ENCODE measurements at places on chromosomes 2 and 18.

DNA sequence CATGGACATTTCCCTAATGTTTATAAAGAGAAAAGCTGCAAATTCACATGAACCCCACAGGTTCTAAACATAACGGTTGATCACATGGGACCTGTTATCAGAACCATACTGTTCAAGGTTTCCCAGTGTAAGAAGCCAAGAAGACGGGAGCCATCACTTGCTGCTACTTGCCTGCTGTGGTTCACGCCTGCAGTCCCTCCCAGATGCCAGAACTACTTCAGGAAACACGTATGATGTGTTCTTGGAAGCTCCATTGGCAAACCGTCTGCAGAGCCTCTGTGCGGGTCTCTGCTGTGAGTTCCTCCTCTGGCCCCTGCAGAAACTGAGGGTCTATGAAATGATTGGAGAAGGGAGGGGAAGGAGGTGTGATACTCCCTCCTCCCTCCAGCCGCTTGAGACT, 75.2 kb downstream of the CABLES1 start:
- DNase-seq, result no peak

- no peak for DNase-seq
These were observed 106.3 kb downstream of the FAM168B start for GRCh38 chr2:130986890-130987493.

DNA sequence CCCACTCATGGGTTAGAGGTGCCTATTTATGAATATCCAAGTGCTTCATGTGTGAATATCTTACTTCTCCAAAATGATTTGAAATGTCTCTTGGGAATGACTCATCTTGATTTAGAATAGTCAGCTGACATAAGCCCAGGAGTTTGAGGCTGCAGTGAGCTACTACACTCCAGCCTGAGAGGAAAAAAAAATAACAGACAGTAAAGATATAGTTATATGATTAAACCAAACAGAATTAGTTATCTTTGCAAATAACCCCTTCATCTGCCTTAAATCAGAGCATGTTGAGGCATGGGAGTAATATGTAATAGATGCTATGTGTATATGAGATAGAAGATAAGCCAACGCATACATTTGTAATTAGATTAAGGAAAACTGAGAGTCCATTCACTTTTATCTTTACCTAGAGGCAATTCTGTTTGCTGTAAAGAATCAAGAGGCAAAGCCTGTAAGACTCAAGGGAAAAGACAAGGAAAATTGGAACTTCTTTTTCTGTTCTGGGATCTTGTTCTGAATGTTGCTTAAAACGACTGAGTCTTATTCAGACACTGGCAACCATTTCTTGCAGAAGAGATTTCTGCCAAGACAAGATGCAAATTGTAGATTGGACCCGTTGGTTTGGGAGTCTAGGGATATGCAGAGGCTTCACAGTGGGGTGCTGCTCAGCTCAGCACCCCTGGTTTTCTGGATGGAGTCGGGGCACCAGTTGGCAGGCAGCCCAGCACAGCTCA, 104.4 kb downstream of the LIPG start:
- peak; percentile 43 for DNase-seq

GRCh38 chr2:185578322-185578721, 160.3 kb upstream of the FSIP2 start:
- DNase-seq, result no peak

DNA sequence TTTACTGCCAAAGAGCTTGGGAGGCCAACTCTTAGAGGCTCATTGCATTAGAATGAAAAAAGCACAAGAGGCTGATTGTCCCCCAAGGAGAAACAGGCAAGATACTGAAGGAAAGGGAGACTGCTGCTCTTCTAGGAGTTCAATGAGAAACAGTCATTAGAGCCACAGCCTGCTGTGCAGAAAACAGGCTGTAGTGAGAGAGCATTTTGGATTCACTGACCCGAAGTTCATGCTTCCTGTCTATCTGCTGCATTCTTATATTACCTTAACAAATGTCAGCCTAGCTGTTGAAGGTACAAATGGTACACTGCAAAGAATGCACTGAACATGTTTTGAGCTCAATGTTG, 423.3 kb downstream of the SETBP1 start:
- no peak for DNase-seq

DNA sequence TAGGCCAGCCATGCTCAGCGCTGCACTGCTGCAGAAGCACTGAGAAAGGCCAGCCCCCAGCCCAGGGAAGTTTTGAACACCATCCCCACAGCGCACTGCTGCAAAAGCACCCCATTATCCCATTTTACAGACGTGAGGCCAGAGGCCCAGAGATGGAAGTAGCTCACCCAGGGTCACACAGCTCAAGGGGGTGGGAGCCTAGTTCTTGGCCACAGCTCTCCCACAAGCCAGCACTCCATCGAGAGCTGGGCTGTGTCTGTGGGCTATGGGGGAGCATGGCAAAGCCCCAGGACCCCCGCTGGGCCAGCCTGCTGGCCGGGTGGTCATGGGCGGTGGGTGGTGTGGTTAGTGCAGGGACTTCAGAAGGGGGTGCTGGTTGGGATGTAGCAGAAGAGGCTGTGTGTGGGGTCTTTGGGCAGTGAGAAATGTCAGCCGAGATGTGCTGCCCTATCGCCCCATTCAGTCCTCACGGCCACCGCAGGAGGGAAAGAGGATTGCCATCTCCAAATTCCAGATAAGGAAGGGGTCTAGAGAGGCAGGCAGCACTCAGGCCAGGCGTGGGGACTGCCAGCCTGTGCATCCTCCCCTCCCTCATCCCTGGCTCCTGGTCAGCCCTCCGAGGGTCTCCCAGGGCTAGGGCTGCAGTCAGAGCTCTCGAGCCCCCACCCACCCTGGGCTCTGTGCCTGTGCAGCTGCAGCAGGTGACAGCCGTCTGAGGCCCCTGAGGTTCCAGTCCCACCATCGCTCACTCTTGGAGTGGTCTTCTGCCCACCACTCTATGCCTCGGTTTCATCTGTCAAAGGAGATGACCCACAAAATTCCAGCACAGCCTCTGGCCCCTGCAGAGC, 17.0 kb upstream of the GPR17 start:
- no peak for DNase-seq

- DNase-seq, result no peak
These were observed 80.6 kb upstream of the HS6ST1 start for GRCh38 chr2:128399256-128399655.

DNA sequence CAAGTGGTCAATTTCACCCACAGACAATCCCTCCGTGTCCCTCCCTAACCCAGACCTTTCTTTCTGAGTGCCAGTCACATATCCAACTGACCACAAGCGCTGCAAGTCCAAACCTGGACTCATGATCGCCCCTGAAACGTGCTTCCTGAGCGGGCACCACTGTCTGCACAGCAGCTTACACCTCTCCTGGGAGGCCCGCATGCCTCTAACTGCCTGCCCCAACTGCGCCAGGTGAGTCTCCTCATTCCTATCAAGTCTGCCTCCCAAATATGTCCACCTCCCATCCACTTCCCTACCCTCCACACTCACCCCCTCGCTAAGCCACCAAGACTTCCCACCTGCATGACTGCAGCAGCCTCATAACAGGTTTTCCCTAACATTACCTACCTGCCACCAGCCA, 33.4 kb downstream of the COL4A4 start:
- DNase-seq, result no peak

GRCh38 chr2:157747695-157748370, 119.2 kb upstream of the ACVR1C start:
- peak; percentile 68 for DNase-seq

DNA sequence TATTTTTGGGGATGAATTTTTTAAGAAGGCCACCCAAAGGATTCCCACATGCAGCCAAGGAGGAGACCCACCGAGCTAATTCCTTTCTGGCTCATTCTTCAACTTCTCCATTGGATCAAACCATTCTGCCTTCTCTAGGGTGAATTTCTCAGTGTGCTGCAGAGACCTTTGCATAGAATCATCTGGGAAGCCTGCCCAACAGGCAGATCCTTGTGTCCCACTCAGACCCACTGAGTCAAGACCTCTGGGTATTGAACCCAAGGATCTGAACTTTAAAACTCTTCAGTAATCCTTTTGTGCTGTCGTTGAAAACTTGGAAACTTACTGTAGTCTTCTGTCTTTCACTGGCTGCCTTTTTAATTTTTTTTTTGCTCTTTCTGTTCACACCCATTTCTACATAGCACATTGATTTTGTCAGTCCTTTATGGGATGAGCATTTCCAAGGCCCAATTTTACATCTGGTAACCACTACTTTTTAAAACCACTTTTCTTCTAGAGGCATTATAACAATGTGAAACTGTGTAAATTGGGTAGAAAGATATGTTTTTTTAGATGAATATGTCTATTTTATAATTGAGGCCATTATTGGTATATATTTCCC, 120.2 kb downstream of the TSN start:
- DNase-seq, result no peak

- DNase-seq, result peak; percentile 77
These were observed 36.7 kb downstream of the ASAP2 start for GRCh38 chr2:9243357-9243756.

DNA sequence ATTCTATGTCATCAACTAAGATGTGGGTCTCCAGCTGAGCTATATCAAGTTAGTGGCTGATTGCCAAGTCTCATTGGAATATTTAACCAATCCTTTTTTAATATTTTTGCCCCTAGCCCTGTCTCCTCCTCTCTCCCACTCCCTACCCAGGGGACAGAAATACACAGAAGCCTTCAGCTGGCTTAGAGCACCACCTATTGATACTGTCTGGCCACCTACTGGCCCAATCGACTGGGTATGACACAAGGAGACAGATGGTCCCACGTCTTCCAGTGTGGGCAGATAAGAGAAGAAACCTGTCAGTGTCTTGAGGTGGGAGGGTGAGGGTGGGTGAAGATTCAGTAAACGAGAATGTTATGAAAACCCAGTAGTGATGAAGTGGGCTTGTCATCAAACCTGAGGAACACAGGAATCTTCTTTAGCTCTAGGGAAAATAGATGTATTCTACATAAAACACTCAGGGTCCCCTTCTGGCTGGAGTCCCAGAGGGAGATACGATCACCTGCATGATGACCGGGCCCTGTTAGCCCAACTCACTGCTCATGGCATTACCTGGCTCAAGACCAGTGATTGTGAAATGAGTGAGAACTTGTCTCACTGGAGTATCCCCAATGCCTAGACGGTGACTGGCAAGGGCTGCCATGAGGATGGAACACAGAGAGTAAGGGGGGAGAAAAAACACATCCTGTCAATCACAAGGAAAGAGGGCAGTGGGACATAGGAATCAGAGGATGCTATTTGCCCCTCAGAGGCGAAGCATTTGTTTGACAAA, 26.7 kb downstream of the POLR1A start:
- DNase-seq, result peak; percentile 78

GRCh38 chr2:177239932-177240630, 24.4 kb downstream of the NFE2L2 start:
- DNase-seq, result peak; percentile 66

- peak; percentile 48 for DNase-seq
These were observed 76.9 kb downstream of the MBP start for GRCh38 chr18:77055429-77056300.

GRCh38 chr2:132521341-132521740, 104.7 kb downstream of the GPR39 start:
- peak; percentile 27 for DNase-seq

DNA sequence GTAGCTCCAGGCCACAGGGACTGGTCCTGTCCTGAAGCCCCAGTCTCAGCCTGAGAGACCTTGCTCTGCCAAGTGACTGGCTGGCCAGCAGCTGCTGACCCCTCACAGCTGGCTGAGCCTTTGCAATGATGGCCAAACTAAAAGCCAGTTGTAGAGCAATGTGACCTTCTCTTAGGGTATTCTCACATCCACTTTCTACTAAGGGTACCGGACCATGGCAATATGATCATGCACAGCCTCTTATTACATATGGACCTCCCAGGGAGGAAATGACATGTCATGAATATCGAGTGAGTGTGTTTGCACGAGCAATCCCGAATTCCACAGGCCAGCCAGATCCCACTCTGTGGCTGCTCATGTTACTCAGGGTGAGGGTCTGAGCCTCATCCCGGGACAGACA, 213.9 kb downstream of the VAPA start:
- no peak for DNase-seq

DNA sequence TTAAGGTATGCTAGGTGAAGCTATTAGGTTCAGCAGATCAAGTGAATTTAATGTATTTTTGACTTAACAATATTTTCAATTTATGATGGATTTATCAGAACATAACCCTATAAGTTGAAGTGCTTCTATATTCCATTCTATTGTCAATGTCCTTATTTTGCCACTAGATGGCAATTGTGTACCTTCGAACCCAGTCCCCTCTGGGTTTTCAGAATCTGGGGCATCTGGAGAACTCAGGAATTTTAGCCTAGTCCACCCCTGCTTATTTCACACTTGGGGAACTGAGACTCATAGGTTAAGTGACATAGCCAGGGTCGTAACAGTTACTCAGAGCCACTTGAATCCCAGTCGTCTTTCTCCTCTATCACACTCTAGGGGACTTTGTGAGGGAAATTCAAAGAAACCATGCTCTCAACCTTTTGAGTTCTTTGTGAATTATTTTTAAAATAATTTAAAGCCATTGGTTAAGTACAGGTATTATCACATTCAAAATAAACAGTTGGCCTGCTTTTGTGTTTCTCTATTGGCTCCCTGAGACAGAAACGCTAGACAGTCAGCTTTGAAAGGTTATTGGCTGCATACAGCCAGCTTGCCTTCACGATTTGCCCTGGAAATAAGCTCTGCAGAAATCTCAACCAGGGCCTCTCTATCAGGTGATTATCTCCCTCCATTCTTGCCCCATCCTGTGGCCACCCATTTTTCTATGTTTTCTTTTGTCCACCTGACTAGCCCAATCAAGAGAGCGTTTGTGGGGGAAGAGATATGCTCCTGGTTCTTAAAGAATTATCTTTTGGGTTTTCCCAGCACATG, 145.0 kb downstream of the TTC27 start:
- DNase-seq, result peak; percentile 76

DNA sequence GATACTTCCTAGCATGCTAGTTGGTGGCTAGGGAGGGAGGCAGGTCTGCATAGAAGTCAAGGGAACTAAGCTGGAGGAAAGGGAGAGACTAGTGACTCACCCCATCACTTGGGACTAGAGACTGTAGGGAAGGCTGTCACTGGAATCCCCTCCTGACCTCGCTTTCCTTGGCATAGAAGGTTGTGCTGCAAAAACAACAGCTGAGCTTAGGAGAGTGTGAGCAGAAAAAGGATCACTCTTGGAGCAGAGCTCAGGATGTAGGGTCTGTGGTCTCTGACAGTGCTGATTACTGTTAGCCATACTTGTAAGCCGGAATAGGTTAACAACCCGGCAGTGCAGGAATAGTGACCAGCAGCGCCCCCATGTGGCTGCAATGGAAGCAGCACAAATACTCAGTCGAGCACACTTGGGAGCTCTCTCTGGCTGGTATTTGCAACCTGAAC, 66.9 kb upstream of the SMAD2 start:
- DNase-seq, result no peak

DNA sequence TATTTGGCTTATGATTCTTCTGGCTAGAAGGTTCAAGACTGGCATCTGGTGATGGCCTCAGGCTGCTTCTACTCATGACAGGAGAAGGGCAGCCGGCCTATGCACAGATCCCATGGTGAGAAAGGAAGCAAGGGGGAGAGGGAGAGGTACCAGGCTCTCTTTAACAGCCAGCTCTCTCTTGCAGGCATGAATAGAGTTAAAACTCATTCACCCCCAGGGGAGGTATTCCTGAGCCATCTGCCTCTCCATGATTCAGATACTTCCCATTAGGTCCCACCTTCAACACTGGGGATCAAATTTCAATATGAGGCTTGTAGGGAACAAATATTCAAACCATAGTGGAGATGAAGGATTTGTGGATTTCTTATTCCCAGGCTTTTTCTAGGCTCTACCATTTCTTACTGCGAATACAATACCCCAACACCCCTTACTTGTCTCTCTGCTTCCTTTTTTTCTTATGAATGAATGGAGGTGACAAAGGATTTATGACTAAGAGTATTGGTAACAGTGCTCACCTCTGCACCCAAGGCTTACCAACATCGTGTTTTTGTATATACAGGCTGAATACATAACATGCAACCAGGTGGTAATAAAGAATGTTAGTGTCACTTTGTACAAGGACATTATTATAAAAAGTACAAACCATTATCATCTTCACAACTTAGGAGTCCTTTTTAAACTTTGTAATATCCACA, 454.6 kb upstream of the TRIB2 start:
- DNase-seq, result no peak

Data from fibroblast of villous mesenchyme (primary cell).